Stimulated activated CD4-positive, alpha-beta T cell treated with anti-CD3 and anti-CD28 coated beads, Interleukin-12 subunit alpha, Interleukin-12 subunit beta, amount 100 ng/mL, for 24 hours (primary cell): ENCODE measurements at places on chromosomes 3 and 15.

- no peak for DNase-seq
Observed at GRCh38 chr15:67878712-67879206, 38.9 kb upstream of the RNU6-1 start.

- no peak for DNase-seq
Observed at GRCh38 chr3:53230789-53231188, 25.0 kb downstream of the TKT start.

- DNase-seq = no peak
Observed at GRCh38 chr15:57282686-57283085, 93.6 kb upstream of the CGNL1 start.

GRCh38 chr3:48038971-48039481, 22.8 kb upstream of the MAP4 start:
- DNase-seq = no peak
